DMS79 (cell line): ENCODE measurements at places on chromosomes 3 and 15.

DNA sequence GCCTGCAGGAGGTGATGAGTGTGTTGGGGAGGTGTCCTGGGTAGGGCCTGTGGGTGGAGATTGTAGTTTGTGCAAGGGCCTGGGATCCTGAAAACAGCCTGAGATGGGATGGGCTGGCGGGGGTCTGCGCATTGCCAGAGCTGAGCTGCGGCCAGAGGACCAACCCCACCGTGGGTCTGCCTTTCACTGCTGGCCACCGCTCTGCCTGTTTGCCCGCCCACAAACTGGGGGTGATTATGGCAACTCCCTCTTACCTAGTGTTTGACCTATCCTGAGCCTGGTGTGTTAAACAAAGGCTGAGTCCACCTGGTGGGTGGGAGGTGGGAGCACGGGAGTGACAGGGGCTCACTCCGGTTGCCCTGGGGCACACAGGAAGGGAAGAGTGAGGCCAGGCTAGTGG, 9.8 kb downstream of the ABTB1 start:
- no peak for DNase-seq

DNA sequence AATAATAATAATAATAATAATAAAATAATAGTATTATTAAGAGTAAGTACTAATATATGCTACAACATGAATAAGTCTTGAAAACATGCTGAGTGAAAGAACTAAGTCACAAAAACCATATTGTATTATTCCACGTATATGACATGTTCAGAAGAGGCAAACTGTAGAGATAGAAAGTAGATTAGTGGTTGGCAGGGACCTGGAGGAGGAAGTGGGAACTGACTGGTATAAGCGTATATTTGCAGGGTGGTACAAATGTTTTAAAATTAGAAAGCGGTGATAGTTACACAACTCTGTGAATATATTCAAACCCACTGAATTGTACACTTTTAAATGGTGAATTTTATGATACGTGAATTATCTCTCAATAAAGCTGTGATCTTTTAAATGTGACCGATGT, 32.8 kb downstream of the LRRK1 start:
- DNase-seq, result no peak

DNA sequence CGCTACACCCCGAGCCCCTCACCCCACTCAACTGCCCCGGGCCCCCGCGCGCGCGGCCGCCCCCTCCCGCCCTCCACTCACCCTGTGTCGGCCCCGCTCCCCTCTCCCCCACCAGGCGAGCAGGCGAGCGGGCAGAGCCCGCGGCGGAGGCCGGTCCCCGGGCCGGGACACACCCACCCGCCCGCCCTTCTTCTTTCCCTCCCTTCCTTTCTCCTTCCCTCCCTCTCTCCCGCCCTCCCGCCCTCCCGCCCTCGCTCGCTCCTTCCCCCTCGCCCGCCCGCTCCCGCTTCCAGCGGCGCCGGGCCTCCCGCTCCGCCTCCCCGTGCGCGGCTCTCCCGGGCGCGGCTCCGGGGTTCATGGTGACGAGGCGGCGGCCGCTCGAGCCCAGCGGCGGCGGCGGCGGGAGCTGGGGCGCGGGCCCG, at the start of gene CTDSPL:
CTDSPL (plus strand) TSS at position 261 of the 422 bp plus-strand sequence. CDS start 320 bp downstream, outside the sequence.
- DNase-seq, result no peak

- DNase-seq, result no peak
These were observed 187.4 kb upstream of the LINGO1 start for GRCh38 chr15:77819851-77820728.

GRCh38 chr3:32495609-32496008, 7.0 kb downstream of the CMTM6 start:
- DNase-seq, result no peak

DNA sequence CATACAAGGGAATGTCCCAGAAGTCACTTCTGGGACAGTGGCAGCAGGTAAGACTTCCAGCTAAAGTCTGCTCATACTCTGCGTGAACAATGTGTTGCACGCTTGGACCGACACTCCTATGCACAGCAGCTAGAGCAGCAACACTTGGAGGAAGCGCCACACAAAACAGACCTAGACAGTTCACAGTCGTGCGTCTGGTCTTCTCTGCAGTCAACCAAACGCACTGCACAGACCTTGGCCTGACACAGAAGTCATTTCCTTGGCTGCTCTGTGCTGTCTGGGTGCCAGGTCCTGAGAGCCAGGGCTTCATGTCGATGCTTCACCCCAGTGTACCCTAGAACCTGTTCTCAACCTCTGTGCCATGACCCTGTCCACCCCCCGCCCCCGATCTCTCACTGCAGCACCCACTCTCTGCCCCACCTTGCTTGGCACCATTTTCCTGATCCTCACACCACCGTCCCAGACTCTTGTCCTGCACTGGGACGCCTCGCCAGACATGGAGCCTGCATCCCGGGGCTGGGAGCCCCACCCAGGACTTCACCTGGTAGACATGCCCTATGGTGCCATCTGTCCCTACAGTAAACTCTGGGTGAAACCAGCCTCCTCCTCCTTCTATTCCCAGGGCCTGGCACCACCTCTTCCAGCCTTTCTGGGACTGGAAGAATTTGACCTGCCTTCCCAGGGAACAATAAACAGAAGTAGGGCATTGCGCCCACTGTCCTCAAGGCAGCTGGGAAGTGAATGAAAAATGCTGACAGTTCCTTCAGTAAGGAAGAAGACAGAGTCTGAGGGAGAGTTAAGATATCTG, 3.1 kb downstream of the ATP10A start:
- DNase-seq, result no peak

DNA sequence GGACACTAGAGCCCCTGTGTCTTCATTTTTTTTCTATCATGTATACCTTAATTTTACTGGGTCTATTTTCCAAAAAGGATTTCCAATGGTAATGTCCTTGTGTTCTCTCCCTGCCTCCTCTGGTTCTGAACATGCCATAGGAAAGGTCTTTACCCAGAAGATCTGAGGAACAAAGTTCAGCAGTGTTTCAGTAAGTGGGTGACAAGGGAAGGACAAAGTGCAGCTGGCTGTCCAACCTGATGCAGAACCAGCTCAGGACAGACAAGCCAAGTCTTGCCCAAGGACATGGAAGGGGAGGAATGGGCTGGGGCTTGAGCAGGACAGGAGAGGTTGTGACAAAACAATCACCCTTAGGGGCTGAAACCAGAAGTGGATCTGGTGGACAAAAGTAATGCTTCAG, 61.2 kb upstream of the STRIT1 start:
- no peak for DNase-seq

DNA sequence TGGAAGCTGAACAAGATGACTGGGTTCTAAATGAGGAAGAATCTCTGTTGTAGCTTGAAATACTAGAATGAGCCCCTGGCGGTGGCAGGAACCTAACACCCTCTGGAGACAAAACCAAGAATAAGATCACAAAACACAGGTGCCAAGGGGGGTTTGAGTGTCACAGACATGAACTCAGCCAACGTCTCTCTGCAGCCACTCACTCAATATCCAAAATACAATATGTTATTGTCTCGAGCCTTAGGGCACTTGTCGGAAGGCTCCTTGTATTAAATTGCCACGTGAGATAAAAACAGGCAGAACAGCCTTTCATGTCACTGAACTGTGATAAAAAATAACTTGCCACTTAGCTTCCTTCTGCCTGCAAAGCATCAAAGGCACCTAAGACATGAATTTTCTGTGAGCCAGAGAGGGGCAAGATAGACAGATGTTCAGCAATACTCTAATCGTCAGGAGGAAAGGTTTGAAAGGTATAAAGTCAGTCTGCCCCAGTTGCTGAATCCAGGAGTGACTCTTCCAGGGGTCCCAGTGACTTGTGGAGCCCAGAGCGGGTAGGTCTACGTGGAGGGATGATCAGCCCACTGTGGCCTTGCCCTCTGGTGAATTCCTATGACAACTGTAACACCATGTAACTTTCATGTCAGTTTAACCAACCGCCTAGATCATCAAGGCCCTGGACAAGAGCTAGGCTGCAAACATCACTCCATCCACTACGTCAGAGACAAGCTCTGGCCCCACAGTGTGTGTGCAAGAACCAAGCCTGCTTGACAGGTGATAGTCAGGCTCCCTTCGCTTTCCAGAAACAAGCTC, 165.2 kb downstream of the OSBPL10 start:
- DNase-seq, result no peak

GRCh38 chr3:168876346-168877035, 780.8 kb upstream of the GOLIM4 start:
- no peak for DNase-seq

DNA sequence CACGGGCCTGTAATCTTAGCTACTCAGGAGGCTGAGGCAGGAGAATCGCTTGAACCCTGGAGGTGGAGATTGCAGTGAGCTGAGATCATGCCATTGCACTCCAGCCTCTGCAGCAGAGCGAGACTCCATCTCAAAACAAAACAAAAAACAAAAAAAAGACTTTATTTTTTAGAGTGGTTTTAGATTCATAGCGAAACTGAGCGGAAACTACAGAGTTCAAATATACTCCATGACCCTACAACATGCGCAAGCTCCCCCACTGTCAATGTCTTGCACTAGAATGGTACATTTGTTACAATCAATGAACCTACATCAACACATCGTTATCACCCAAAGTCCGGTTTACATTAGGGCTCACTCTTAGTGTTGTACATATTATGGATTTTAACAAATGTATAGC, 2.2 kb upstream of the CRTAP start:
- DNase-seq, result no peak

DNA sequence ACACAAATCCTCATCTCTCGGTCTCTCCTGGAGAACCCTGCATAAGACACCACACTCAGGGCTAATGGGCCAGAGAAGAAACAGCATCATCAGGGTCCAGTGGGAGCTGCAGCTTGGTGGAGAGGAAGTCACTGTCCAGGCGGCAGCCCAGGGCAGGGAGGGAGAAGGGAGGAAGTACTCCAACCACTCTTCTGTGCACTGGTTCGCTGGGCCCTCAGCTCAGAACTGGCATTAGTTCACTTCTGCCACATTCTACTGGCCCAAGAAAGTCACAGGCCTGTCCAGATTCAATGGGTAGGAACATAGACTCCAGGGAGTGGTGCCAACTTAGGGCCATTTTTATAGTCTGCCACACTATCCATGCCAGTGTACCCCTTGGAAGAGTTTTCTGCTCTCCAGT, 169.0 kb downstream of the ABHD5 start:
- no peak for DNase-seq
